CD4-positive, alpha-beta T cell treated with Interleukin-1 beta for 1 hour (primary cell): ENCODE measurements at places on chromosomes 16 and 17.

- no peak for DNase-seq
Observed at GRCh38 chr17:78674595-78675315, 97.6 kb upstream of the DNAH17 start.

DNA sequence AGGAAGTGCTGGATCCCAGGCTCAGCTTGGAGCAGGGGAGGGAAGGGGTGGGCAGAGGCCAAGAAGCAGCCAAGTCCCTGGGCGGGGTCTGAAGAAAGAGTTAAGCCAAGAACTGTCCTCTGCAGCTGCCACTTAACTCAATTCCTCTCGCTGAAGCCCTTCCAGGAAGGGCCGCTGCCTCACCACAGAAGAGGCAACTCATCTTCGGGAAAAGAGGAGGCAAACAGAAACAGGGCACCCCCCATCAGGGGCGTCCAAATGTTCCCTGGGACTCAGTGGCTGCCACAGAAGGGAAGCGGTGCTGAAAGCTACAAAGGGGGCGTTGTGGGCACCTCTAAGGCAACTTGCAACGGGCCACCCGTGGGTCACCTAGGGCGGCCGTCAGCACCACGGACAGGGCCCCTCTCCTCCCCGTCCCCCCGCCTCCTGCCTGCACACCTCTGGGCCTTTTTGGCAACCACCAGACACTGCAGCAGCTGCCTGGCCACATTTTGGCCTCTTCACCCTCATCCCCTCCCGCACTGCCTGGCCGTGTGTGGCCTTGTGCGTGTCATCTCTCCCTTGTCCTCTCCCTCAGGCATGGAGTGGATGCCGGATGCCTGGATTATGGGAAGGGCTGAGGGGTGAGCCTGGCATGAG, 2.5 kb downstream of the TLCD3B start:
- DNase-seq = no peak

DNA sequence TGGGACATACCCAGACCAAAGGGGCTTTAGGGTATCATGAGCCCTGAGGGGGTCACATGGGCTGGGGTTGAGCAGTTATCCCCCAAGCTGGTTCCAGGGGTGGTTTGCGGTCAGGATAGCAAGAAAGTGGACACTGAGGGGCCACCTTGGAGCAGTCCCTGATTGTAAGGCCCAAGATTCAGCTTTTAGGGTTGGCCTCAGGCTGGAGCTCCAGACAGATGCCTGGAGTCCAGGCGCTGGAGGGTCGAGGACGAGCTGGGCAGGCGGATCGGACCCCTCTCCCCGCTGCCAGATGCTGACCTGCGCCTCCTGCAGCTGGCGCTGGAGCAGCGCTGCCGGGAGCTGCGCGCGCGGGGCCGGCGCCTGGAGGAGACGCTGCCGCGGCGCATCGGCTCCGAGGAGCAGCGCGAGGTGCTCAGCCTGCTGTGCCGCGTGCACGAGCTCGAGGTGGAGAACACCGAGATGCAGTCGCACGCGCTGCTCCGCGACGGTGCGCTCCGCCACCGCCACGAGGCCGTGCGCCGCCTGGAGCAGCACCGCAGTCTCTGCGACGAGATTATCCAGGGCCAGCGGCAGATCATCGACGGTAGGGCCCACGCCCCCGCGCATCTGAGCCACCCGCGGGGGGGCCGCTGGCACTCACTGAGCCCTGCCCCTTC, 10.0 kb downstream of the BTBD17 start:
- no peak for DNase-seq

- no peak for DNase-seq
Observed at GRCh38 chr16:57238682-57239081, 6.4 kb upstream of the ARL2BP start.

- DNase-seq = no peak
Observed at GRCh38 chr16:22347100-22347820, 27.2 kb downstream of the CDR2 start.

DNA sequence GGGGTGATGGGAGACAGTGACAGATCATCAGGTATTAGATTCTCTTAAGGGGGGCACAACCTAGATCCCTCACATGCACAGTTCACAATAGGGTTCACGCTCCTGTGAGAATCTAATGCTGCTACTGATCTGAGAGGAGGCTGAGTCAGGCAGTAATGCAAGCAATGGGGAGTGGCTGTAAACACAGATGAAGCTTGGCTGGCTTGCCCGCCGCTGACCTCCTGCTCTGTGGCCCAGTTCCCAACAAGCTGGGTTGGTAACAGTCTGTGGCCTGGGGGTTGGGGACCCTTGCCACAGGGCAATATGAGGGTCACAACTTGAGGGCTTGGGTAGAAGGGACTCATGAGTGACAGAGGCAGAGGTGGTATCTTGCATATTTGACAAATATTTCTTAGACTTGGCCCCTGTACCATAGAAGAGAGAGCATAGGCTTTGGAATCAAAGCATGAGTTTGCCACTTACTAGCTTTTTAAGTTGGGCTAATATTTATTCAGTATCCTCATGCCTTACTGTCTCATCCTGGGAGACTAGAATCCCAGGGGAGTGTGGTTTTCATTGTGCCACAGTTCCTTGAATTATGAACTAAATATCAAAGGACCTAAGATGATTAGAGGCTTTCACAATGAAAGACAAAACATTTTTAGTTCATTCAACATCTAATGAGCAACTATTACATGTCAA, 133.4 kb downstream of the SPACA3 start:
- DNase-seq = no peak

DNA sequence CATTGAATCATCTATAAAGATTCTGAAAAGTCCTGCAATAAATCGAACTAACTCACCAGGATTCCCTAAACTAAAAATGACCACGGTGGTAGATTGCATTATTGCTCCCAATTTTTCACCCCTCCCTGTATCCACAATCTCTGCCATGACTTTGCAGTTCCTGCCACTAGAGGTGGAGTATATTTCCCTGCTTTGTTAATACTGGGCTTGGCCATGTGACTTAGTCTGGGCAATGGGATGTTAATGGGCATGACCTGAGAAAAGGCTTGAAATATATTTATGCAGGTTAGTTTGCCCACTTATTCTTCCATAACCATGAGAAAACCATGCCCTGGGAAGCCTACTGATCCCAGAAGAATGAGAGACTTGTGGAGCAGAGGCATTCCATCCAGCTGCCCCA, 59.1 kb downstream of the NOG start:
- no peak for DNase-seq

GRCh38 chr17:50219939-50220465, 18.6 kb upstream of the COL1A1 start:
- DNase-seq = no peak

DNA sequence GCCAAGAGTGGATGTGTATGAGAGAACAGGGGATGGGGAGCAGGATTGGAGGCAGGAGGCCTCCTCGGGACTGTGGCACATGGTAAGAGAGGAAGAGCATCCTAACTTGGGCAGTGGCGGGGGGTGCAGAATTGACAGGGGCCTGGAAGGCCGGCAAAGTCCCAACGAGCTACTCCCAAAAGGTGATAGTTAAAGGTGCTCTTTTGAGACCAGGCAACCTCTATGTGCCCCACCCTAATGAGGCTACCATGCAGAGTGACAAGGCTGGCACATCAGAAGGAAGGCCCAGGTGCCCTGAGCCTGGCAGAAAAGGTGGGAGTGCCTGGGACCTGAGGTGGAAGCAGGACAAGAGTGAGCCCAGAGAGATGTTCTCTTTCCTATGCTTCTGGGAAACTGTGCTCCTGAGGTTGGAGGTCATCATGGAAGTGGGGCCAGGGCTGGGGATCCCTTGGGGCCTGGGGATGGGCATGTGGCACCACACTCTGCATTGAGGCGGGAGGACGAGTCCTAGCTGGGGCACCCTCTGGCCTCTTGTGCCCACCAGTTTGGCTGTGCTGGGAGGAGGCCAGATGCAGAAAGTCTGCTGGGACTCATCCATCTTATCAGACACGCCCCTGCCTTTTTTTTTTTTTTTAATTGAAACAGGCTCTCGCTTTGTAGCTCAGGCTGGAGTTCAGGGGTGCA, 5.9 kb downstream of the RAB11FIP4 start:
- no peak for DNase-seq
